ENCODE measurements at places on chromosomes 13 and 19.
A peak's percentile ranks its signal among the peaks of the same experiment; 100 is the strongest.

DNA sequence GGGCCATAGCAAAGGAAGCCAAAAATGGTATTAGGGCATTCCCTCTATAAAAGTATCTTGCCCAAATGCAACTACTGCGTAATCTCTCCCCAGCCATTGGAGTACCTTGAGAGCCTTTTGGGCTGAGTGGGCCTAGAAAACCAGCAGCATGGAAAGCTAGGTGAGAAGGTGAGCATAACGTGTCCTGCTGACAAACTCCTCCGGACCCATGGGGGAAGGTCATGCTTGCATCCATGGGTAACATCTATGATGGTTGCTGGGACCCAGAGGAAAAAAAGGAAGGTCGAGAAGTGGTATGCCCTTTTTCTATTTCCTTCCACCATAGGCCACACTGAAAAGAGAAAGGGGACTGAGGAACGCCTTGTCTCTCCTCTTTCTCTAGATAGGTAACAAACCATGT is 57.4 kb downstream of the ZNF728 start:
- no peak for DNase-seq

DNA sequence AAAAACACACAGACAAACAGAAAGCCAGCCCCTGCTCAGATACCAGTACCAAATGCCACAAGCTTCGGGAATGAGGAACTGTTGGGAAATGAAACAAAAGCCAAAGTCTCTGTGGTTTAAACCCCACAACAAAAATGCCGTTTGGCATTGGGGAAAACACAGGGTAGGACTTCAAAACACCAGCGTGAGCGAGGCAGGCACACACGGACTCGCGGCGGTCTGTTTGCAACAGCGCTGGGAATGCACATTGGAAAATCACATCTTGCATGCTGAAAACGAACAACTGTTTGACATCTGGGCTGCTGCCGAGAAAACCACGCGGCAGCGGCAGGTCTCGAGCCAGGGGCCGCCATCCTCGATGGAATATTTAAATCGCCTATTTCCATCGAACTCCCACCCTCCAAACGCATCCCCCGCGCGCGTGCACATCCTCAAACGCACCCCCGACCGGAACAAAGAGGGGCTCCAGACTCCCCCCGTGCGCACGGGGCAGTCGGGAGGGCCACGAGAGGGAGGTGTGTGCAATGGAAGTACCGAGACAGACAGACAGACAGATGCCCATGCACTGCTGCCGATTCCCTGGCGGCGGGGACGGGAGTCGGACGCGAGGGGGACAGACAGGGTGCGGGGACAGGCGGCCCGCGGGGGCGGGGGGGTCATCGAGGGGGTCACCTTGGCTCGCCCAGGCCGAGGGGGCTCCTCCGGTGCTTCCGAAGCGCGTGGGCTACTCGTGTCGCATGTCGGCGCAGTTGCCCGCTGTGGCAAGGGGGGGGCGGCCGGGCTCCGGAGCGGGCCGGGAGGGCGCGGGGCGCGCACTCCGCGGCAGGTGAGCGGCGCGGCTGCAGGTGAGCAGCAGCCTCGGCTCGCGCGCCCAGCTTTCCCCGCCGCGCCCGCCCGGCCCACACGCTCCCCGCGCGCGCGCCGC is at the start of gene GPR12:
Gene GPR12 (minus strand): TSS at position 880 of the 925 bp plus-strand sequence. CDS start 959 bp downstream, outside the sequence.
- peak; percentile 5 for DNase-seq

DNA sequence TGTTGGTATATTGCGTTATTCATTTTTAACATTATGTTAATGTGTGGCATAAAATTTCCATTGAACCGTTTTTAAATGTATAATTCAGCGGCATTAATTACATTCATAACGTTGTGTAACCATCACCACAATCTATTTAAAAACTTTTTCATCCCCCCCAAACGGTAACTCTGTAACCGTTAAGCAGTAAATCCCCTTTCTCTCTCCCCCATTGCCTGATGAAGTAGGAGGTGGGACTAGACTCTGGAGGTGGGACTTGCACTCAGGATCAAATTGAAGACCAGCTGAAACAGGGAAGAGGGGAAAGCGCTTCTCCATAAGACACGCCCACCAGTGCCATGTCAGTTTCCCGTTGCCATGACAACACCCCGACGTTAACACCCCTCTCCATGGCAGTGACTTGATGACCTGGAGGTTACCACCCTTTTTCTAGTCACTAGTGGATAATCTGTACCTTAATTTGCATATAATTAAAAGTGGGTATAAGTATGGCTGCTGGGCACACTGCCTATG is 16.8 kb downstream of the CLEC11A start:
- DNase-seq = no peak

DNA sequence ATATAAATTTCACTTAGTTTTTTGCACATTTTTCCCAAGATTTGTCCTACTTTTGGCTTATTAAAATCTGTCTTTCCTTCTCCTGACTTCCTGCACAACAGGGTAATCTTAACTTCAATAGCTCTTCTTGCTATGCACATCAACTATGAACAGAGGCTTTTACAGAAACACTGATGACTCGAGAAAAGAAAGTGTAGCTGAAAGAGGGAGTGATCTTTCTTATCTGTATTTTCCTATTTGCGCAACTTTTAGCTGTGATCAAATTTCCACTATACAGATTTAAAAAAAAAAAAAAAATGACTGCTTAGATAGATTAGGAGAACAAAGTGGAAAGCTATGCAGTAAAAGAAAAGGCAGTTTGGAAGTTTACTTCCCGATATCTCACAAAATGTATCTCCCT is 406.9 kb downstream of the LIG4 start:
- no peak for DNase-seq

DNA sequence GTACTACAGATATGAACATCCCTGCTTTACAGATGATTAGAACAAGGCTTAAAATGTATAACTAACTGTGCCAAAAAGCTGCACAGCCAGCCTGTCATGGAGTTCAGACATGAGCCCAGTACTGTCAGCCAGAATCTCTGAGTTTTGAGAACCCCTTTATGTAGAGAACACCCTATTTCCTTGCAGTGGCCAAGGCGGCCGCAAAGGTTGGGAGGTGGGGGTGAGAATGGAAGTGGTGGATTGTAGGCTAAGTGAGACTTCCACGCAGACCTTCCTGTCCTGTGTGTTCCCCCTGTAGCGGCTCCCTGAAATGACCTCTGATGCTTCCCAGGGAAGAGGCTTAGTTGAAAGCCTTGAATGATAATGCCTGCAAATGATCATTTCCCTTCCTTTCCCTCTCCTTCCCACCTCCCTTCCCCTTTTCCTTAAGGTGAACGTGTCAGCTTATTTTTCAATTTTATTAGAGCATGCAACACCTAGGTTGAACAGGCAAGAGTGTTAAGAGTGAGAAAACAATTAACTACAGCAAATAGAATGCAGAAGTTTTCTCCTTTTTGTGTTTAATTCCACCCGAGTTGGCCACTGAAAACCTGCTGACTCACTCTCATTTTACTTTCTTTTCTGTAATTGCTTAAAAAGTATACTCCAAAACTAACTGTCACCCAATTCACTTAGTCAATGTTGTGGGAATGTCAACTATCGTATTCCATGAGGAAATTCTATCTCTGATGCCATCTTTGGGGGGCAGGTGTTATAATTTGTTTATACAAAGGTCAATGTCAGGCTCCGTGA is 167.0 kb upstream of the EDNRB start:
- DNase-seq = no peak

- no peak for DNase-seq
Observed at GRCh38 chr19:50496189-50497021, 14.6 kb downstream of the JOSD2 start.

GRCh38 chr19:46218160-46218559 is 11.4 kb upstream of the IGFL1 start:
- peak; percentile 18 for DNase-seq

GRCh38 chr13:89750371-89750770 is 1597.1 kb upstream of the MIR17HG start:
- no peak for DNase-seq

DNA sequence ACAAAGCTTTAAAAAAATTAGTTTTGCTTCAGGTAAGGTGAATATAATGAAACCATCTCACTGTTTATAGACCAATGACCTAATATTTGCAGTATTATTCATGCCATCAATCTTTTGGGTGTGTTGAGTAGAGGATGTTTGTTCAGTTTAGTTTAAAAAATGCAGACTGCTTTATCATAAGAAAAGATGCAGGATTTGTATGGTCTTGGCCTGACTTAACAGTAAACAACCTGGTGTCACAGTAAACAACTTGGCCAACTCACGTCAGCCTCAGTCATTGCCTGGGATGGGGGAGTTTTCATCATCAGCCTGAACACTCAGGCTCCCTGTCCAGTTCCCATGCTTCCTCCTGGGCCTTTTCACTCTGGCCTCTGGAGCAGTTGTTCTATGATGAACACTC is 55.1 kb downstream of the LMO7 start:
- no peak for DNase-seq

- DNase-seq = peak; percentile 87
Observed at GRCh38 chr19:40613690-40614621, 12.8 kb downstream of the LTBP4 start.

Data from EL (cell line).